ENCODE measurements at places on chromosomes 16 and 17.

- peak; percentile 56 for DNase-seq
Observed at GRCh38 chr17:6413065-6413464, 21.9 kb downstream of the AIPL1 start.

GRCh38 chr17:82152114-82152513, 54.1 kb upstream of the FASN start:
- DNase-seq: no peak

GRCh38 chr17:59785091-59785799, 77.8 kb downstream of the VMP1 start:
- peak; percentile 25 for DNase-seq

DNA sequence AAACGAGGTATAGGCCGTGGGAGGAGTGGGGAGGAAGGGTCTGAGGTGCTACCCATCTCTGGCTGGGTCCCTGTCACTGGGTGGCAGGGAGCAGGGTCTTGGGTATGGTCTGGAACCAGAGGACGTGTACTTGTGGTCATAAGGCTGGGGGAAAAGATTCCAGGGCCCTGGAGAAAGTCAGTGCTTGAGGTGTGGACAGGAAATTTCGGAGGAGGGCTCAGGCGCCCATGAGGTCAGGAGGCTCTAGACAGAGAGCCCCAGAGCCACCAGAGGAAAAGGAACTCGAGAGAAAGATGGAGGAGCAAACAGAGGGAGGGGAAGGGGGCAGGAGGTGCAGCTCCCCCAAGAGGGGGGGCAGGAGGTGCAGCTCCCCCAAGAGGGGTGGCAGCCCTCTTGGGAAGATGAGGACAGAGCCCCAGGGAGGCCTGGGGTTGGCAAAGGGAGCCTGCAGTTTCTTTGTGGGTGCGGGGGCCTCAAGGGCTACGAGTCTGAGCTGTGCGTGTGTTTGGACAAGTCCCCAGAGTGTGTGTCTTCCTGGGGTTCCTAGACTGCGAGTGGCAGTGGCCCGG, 683 bp upstream of the SLC7A6 start:
- DNase-seq: no peak

DNA sequence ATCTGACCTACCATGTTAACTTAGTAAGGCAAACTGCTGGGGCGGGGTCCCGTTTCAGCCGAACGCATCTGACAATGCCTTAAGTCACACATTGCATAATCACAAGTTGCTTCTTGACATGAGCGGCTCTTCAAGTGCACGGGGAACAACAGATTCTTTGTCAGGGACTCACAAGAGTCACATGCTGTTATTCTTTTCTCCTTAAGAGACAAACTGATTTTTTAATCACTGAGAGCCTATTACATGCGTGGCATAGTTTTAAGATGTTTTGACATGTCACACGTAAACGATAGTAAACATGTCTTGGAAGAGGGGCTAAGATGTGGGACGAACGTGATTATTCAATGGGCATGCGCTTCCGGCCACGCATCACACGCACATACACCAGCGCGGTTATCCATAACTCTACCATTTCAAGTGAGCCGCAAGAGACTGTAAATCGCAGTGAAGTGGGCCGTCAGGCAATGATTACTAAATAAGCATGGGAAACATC, 63.4 kb downstream of the ADCY9 start:
- no peak for DNase-seq

DNA sequence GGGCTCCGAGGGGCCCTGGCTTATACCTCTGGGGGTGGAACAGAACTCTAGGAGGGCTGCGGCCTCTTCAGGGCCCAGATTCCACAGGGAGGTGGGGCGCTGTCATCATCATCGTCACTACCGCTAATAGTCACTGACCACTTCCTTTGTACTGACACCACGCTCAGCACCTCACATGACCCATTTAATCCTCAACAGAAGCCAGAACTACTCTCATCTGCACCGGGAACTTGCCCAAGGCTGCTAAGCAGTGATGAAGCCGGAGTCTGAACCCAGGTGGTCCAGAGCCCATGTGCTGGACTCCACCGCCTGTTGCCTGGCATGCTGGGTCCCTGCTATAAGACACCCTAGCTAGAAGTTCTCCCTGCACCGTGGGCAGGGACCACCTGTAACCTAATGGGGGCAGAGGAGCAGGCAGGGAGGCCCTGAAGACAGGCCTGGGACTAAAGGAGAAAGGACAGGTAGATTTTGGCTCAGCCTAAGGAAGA, 12.0 kb downstream of the UNC13D start:
- peak; percentile 85 for DNase-seq

DNA sequence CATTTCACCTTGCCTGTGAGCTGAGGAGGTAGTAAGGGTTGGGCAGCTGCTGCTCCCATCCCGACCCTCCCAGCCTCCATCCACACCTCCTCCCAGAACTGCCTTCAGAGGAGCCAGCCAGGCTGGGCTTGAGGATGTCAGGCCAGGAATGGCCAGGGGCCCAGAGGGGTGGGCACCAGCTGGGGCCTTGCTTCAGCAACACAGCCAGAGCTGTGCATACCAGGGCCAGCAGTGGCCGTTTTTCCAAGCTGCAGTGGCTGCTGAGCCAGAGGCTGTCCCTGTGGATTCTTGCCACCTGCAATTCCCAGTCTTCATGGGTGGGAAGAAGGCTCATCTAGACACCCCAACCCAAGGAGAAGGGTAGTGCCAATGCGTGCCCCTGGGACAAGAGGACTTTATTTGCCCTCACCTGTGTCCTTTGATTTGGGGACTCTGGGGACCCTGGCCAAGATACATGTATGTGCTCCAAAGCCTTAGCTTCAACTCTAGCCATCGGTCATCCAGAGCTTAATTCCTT, 153.4 kb upstream of the SDK2 start:
- no peak for DNase-seq

- DNase-seq: no peak
Observed at GRCh38 chr16:46918905-46919792, 35.0 kb downstream of the GPT2 start.

DNA sequence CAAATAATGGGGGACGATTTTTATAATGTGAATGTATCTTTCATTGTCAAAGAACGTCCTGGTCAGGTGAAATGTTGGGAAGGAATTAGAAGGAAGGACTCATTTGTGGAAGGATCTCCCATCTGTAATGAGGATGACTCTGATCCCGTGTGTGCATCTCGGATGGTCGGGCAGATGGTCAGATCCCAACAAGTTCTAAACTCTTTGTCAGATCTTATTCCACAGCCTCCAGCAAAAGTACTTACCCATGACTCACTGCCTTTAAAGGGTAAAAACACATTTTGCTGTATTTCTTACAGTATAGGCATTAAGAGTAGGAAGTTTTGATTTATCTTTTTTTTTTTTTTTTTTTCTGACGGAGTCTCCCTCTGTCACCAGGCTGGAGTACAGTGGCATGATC, 539 bp upstream of the KRTAP4-8 start:
- DNase-seq: no peak

- DNase-seq: peak; percentile 52
Observed at GRCh38 chr16:88287219-88287618, 95.5 kb upstream of the ZNF469 start.

DNA sequence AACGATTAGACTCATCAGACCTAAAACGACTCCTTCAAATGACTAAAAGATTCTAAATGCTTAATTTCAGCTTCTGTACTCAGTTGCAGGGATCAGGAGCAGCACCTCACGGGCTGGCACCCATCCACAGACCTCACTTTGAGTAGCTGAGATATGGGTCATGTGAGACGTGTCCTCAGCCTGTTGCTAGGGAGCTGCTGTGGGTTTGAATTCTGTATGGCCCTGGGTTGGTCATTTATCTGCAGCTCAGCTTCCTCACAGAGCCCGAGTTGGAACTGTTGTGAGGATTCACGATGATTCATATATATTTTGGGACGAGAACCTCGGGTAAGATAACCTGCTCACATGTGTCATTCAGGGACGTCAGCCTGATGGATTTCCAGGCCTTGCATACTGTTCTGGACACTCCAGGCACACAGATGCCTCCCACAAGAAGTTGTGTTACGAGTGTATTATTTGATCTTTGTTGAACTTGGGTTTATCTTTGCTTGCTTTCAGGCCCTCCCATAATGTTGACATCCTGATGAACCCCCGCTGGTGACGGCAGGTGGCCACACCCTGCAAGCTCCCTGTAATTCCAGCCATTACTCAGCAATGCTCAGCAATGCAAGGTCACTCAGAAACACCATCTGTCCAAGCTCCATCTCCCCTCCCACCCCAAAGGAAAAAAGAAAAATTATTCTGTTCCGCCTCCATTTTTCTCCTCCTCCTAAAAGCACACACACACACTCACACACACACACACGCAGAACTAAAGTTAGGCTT, 137.6 kb downstream of the RBFOX3 start:
- peak; percentile 51 for DNase-seq

- DNase-seq: no peak
Observed at GRCh38 chr17:35052780-35053179, 10.7 kb downstream of the RFFL start.

DNA sequence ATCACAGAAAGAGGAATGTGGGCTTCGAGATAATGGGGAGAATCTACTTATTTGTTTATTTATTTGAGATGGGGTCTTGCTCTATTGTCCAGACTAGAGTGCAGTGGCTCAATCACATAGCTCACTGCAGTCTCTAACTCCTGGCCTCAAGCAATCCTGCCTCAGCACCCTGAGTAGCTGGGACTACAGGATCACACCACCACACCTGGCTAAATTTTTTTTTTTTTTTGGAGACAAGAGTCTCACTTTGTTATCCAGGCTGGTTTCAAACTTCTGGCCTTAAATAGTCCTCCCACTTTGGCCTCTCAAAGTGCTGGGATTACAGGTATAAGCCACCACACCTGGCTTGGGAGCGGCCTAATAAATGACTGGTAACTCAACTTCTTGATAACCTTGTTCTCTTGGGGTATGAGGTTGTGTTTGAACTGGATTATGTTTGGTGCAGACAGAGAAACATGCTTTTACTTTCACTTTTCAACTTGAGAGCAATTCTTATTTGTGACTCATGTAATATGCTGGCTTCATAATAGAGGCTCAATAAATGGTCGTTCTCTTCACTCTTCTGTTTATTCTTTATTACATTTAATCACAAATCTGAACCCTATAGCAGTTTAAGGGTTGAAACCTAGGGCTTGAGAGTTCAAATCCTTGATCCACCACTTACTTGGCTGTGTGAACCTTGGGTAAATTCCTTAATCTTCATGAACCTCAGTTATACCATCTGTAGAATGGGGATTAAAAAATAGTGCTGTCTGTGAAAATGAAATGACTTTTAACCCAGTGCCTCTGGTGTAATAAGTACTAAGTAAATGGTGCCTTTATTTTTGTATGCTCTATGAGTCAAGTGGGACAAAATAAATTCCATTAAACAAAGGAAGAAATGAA, 129.1 kb upstream of the HS3ST2 start:
- DNase-seq: peak; percentile 17

- DNase-seq: no peak
Observed at GRCh38 chr17:14590459-14591250, 289.8 kb downstream of the HS3ST3B1 start.

- DNase-seq: no peak
Observed at GRCh38 chr16:57226701-57227621, 18.1 kb upstream of the ARL2BP start.

GRCh38 chr17:69448431-69449102, 34.1 kb downstream of the MAP2K6 start:
- no peak for DNase-seq

- peak; percentile 35 for DNase-seq
Observed at GRCh38 chr16:1614456-1615102, 2.4 kb downstream of the CRAMP1 start.

DNA sequence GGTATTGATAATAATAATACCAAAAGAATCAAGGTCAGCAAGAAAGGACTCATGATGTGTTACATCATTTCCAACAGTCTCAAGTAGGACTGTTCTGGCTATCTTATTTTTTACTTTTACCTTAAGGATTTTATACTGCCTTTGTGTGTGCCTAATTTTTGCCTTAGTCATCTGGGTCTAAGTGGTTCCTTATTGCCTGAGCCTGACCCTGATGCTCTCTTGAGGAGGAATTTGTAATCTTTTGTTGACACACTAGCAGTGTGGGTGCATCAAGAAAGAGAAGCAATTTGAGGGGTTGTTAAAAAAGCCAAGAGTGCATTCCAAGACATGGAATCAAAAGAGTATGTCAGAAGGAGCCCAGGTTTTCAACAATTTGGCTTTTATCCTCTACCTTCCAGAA, 59.3 kb downstream of the TMEM100 start:
- DNase-seq: no peak

- no peak for DNase-seq
Observed at GRCh38 chr17:44146375-44147346, 4.9 kb downstream of the HROB start.

GRCh38 chr16:2664574-2664982, 17.7 kb upstream of the KCTD5 start:
- no peak for DNase-seq

DNA sequence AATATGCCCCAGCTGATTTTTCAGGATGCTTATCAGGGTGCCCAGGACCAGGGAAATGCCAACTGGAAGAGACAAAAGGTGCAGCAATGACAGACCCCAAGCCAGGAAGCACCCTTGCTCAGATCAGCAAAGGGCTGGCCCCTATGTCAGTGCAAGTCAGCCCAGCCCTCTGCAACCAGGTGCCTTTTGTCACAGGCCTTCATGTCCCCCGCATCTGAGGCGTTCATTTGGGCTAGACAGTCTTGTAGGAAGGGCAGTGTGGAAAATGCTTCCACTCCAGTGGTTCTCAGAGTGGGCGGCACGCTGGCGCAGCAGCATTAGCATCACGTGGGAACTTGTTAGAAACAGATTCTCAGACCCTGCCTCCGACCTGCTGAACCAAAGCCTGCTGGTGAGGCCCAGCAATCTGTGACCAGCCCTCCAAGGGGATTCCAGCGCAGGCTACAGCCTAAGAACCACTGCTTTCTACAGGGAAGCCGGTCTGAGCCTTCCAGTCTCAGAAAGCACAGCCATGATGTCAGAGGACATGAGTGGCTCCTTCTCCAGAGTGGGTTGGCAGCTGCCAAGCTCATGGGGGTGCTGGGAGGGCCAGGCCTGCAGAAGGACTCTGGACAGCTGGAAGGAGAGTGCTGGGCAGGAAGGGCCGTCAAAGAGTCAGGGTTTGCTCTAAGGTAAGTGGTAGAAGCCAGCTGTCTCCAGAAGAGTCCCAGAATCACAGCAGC, 13.1 kb downstream of the SLC47A2 start:
- DNase-seq: no peak

DNA sequence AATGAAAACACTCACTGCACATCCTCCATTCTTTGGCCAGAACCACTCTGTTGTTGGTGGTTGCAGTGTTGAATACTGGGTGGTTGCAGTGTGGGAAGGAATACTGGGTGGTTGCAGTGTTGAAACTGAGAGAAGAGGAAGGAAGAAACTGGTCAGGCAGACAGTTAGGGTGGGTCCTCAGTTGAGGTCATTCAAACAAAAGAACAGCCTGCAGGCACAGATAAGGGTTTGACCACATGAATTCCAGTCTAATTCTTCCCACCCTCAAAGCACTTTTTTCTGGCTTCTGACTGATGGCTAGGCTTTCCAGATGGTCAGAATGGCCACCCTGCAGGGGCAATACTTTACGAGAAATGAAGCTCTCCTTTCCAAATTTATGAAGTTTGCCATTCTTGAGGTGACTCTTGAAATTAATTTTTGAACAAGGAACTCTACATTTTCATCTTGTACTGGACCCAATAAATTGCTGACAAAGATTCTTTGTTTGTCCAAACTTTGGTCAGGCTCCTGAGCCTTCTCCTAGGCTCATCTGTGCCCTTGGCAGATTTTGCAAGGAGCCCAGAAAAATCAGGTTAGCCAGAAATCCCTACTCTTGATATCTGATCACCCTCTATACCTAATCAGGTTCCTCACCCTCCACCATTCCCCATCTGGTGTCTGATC, 596.6 kb upstream of the CDH5 start:
- DNase-seq: peak; percentile 30

Measured in Daoy (cell line).